ENCODE measurements at places on chromosomes 7 and 10. TPM values are rescaled to one million over a fixed set of nuclear protein-coding genes. Genes with fewer than 3 reads are reported as not detected.

GRCh38 chr10:31381766-31382316, 62.8 kb downstream of the ZEB1 start:
- DNase-seq = no peak

GRCh38 chr10:75066271-75066670, 45.2 kb upstream of the SAMD8 start:
- DNase-seq = no peak

Gene TSPAN14
- 88.0 TPM for total RNA-seq

DNA sequence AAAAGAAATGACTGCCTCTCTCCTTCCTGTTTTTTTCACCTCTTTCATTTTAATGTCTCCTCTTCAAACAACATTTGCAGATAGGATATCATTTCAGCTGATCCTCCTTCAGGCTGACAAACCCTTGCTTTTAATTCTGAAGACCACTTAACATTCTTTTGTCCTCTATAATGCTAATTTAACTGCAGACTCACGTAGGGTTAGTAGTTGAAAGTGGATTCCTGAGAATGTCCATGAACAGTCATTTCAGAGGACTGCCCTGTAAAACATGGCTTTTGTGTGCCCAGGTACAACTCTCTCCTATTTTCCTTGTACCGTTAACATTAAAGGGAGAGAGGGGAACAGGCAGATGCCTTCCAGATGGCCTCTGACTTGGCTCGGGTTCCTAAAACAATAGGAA, 524.4 kb downstream of the SDK1 start:
- no peak for DNase-seq

Gene C10orf53
- total RNA-seq = not detected
